ENCODE measurements at places on chromosomes 7 and 10. TPM values are rescaled to one million over a fixed set of nuclear protein-coding genes. Genes with fewer than 3 reads are reported as not detected.

GRCh38 chr7:77958436-77958835, 159.9 kb downstream of the PHTF2 start:
- H3K4me1 ChIP-seq: no peaks in the 10 kb centered on the region
- DNase-seq: no peak
- peaks cover 9% of the 10 kb centered on the region for H3K36me3 ChIP-seq
- no peaks in the 10 kb centered on the region for H3K27me3 ChIP-seq

DNA sequence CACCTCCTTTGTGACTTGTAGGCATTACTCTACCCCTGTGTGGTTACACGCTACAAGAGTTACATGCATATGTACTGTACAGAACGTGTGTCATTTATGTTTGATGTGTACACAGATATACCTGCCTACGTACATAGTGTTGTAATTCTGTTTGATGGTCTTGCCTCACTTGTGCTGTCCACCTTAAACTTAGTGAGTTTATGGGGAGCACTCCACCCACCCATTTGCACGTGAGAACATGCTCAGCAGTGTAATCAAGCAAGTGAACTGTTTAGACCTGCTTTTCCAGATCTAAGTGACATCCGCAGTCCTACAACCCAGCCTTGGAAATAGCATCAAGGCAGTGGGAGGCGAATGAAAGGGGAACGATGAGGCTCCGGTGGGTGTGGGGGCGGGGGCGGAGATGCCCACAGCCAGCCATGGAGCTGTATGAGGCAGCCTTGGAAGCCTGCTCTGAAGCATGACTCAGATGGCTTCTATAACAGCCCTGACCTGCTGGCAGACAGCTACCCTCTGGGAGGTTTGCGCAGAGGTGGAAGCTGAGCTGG, 52.1 kb downstream of the SUFU start:
- H3K4me3 ChIP-seq: no peak overlapping the region
- H3K27me3 ChIP-seq: no peaks in the 10 kb centered on the region
- DNase-seq: no peak

PDK4 gene
- total RNA-seq: 0.78 TPM

- no peaks in the 10 kb centered on the region for H3K4me1 ChIP-seq
- H3K27me3 ChIP-seq: no peaks in the 10 kb centered on the region
- DNase-seq: no peak
- H3K27ac ChIP-seq: no peak overlapping the region
These were observed 40.7 kb upstream of the ELN start for GRCh38 chr7:73987298-73987697.

DNA sequence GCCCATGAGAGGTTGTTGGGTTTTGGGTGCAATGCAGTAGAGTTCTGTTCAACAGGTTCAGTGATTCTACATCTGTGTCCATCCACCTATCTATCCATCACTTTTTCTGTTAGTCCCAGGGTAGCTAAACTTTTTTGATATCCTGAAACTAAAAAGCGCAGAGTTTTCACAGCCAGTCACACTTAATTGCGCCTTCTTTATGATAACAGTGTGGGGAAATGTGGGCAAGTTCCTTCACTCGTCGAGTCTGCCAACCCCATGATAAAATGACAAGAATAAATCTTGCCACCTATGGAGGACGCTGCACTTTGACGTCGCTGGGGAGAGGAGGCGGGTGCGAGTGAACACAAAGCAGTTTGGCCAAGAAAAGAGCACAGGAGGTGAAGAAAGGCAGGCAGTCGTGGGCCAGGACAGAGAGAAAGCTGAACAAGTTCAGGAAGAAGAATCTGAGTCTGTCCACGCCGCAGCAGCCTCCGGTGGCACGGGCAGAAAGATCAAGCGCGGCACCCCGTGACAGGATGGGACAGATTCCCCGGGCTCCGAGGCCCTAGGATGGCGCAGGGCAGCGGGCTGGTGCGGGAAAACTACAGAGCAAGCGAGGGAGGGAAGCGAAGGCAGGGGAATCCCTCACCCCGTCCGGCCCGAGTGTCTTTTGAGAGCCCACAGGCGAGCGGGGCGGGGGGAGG, 9.2 kb downstream of the SP8 start:
- no peaks in the 10 kb centered on the region for H3K36me3 ChIP-seq
- H3K4me3 ChIP-seq: no peak overlapping the region
- no peak overlapping the region for H3K27ac ChIP-seq
- H3K27me3 ChIP-seq: peaks cover 53% of the 10 kb centered on the region

RBP4 gene
- total RNA-seq: not detected

DNA sequence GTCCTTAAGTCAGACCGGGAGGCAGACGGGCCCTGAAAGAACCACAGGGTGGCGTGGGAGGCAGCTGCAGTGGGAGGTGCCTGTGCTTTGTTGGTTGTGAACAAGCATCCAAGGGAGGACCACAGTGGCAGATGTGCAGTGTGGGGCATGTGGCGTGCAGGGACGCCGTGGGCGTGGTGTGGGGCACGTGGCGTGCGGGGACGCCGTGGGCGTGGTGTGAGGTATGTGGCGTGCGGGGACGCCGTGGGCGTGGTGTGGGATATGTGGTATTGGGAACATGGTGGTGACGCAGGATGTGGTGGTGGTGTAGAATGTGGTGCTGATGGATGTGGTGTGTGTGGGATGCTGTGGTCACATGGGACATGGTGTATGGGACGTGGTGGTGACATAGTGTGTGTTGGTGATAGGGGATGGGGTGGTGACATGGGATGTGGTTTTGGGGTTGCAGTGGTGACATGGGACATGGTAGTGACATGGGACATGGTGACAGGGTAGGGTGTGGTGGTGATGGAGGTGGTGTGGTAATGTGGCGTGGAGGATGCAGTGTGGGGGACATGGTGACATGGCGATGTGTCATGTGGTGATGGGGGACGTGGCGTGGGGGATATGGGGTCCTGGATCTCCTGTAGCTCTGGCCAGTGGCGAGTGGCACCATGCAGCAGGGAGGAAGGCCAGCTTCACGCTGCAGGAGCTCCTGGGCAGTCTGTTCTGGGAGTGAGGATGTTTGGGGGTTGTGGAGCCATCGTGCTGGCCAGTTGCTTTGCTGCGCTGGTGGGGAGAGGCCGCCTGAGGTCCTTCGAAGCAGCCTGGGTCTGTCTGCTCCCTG, 78.8 kb downstream of the INPP5A start:
- no peaks in the 10 kb centered on the region for H3K36me3 ChIP-seq
- no peaks in the 10 kb centered on the region for H3K27me3 ChIP-seq
- H3K4me1 ChIP-seq: peaks cover 34% of the 10 kb centered on the region
- peak overlapping the region; percentile 44 for H3K27ac ChIP-seq
- H3K4me3 ChIP-seq: no peak overlapping the region

CFAP43 gene
- 0.16 TPM for total RNA-seq

MYOZ1 gene
- not detected for total RNA-seq

TRDMT1 gene
- 21.8 TPM for total RNA-seq

DNA sequence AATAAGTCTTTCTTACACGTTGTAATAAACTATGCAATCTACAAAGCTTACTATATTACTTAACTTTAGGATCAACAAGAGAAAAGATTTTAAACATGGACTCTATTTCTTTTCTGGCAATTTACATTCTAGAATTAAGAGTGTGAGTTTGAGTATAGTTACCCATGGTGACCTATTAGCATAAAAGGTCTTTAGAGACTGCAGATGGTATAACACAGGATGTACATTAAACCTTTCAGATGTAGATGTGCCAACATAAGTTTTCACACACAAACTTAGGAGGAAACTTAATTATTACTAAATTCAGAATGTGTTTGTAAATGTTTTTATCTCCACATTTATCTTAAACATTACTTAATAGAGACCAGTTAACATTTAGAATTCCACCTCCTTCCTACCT, 54.1 kb downstream of the KCND2 start:
- no peaks in the 10 kb centered on the region for H3K36me3 ChIP-seq
- DNase-seq: no peak
- no peaks in the 10 kb centered on the region for H3K27me3 ChIP-seq
- H3K4me3 ChIP-seq: no peak overlapping the region
- no peak overlapping the region for H3K27ac ChIP-seq

DNA sequence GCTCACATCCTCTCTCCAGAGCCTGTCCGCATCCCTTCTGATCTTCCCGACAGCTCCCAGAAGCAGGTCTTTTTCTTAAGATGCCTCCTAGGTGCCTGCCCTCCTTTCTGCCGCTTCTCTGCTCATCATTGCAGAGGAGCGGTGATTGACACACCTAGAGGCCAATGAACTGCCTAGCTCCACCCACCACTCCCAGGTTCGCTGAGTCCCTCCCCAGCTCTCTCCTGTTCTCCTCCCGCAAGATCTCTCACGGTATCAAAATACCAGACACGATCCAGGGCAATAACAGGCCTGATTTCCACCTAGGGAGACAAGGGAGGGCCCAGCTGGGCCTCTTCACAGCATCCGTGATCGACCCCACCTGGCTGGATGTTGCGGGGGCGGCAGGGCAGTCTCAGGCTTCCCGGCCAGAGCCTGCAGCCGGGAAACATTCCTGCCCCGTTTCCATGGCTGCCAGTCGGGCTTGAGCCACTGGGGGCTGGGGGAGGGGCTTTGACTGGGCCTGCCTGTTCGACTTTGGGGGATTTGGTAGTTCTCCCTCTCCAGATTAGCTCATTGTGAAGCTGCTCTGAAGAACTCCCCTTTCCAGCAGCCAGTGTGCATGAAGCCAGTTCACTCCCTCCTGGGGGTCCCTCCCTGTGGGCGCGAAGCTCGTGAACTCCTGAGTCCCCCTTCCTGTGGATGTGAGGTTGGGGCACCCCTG, 373.5 kb downstream of the RPS24 start:
- DNase-seq: peak; percentile 76
- no peaks in the 10 kb centered on the region for H3K36me3 ChIP-seq
- H3K4me1 ChIP-seq: peaks cover 10% of the 10 kb centered on the region
- H3K27me3 ChIP-seq: peaks cover 3% of the 10 kb centered on the region

DNA sequence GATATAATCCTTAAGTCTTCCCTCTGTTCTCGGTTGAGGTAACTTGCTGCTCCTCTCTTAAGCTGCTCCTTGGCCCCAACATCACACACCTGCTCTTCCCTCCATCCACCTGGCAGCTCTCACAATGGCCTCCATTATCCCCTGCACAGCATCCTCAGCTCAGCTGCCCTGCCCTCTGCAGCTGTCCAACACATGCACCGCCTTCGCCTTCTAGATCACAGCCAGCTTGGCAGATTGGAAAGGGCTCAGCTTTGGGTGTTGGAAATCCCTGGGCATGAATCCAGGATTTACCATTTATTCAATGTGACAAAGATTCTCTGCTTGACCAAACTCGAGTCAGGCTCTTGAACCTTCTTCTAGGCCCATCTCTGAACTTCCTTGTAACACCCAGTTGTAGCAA, 20.6 kb downstream of the RGR start:
- no peak overlapping the region for H3K4me3 ChIP-seq
- H3K36me3 ChIP-seq: no peaks in the 10 kb centered on the region
- DNase-seq: no peak
- H3K27ac ChIP-seq: no peak overlapping the region
- peaks cover 5% of the 10 kb centered on the region for H3K4me1 ChIP-seq
- no peaks in the 10 kb centered on the region for H3K27me3 ChIP-seq

GRCh38 chr10:63627881-63628296, 106.7 kb downstream of the REEP3 start:
- H3K27ac ChIP-seq: no peak overlapping the region
- H3K36me3 ChIP-seq: no peaks in the 10 kb centered on the region
- no peaks in the 10 kb centered on the region for H3K27me3 ChIP-seq
- peaks cover 21% of the 10 kb centered on the region for H3K4me1 ChIP-seq
- no peak for DNase-seq
- H3K4me3 ChIP-seq: no peak overlapping the region

DNA sequence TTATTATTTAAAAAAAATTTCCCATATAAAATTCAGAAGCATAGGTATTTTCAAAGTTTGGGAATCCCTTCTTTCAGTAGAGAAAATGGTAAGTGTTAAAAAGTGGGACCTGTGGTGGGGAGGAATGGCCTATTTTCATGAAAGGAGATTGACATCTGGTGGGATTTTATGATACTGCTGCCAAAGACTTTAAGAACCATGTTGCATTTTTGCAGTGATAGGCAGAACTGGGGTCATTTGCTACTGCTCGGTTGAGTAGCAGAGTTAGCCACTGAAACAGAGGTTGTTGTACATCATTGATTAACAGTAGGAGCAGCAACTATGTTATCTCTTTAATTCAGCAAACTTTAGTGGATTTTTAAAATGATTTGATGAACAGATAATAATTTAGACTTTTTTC, 4.4 kb downstream of the BICC1 start:
- H3K27ac ChIP-seq: no peak overlapping the region
- peaks cover 14% of the 10 kb centered on the region for H3K27me3 ChIP-seq
- peaks cover 7% of the 10 kb centered on the region for H3K4me1 ChIP-seq
- no peak for DNase-seq
- H3K36me3 ChIP-seq: no peaks in the 10 kb centered on the region

DNA sequence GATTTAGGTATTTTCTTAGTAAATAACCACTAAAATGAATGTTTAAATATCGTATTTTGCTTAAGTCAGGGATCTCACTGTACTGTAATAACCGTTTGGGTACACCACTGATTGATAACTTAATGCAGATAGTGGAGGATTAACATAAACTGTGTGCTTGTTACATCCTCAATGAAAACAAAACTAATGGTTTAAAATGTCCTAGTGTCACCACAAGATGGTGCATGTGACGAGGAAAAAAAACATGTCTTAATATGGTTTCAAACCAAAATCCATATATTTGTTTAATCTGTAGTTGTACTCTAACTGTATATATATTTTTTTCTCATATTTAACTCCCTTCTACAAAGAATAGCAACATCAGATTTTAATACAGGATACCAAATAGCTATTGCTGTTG, 19.2 kb downstream of the ARMC10 start:
- H3K36me3 ChIP-seq: peaks cover 2% of the 10 kb centered on the region
- H3K27ac ChIP-seq: no peak overlapping the region
- no peaks in the 10 kb centered on the region for H3K4me1 ChIP-seq
- H3K4me3 ChIP-seq: no peak overlapping the region
- DNase-seq: no peak

GRCh38 chr10:12635127-12635541, 285.8 kb downstream of the CAMK1D start:
- DNase-seq: peak; percentile 36
- H3K4me1 ChIP-seq: peaks cover 5% of the 10 kb centered on the region
- H3K4me3 ChIP-seq: no peak overlapping the region
- H3K27me3 ChIP-seq: no peaks in the 10 kb centered on the region
- H3K36me3 ChIP-seq: no peaks in the 10 kb centered on the region

DNA sequence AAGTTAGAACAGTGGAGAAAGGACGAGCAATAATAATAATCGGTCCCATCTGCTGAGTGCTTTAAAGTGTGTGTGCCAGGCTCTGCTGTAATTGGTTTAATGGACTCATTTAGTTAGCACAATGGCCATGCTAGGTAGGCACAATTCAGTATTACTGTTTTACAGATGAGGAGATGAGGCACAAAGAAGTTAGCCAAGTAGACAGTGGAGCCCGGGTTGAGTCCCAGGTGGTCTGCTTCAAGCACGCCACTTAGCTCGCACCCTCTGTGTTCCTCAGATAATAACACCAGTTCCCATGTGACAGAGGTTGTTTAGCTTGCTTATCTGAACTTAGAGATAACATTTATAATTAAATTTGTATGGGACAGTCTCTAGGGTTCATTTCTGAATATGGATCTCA, 101.6 kb upstream of the GJD4 start:
- peaks cover 5% of the 10 kb centered on the region for H3K36me3 ChIP-seq
- H3K27ac ChIP-seq: no peak overlapping the region
- no peaks in the 10 kb centered on the region for H3K27me3 ChIP-seq
- H3K4me1 ChIP-seq: no peaks in the 10 kb centered on the region
- H3K4me3 ChIP-seq: no peak overlapping the region

GRCh38 chr7:20574784-20575720, 40.4 kb upstream of the ABCB5 start:
- no peaks in the 10 kb centered on the region for H3K36me3 ChIP-seq
- H3K4me1 ChIP-seq: no peaks in the 10 kb centered on the region
- H3K4me3 ChIP-seq: no peak overlapping the region
- H3K27ac ChIP-seq: no peak overlapping the region
- no peak for DNase-seq

Data from natural killer cell (primary cell).